Left lobe of liver (tissue), 2 donors: ENCODE measurements at places on chromosomes 7 and 10.

DNA sequence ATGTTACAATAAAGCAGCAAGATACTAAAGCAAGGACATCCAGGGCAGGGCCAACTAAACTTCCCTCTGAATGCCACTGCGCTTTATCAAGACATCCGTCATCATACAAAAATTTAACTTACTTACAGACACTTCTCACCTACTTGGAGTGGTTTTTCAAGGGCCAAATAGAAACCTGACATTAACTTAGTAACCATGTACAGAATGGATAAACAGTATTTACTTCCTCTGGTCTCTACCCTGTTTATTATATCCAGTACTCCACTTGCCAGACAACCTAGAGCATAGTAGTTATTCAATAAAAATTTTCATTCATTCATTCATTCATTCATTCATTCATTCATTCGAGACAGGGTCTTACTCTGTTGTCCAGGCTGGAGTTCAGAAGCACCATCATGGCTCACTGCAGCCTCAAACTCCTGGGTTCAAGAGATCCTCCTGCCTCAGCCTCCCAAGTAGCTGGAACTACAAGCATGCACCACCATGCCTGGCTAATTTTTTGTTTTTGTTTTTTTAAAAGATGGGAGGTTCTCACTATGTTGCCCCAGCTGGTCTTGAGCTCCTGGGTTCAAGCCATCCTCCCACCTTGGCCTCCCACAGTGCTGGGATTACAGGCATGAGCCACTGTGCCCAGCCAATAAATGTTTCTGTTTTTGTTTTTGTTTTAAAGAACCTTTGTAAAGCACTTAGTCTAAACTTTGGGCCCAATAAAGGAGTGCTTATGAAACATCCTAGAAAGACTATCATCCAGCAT lies 19.0 kb downstream of the SMURF1 start:
- DNase-seq = no peak

- DNase-seq = no peak
These were observed 155.5 kb upstream of the HPS1 start for GRCh38 chr10:98602224-98602623.

DNA sequence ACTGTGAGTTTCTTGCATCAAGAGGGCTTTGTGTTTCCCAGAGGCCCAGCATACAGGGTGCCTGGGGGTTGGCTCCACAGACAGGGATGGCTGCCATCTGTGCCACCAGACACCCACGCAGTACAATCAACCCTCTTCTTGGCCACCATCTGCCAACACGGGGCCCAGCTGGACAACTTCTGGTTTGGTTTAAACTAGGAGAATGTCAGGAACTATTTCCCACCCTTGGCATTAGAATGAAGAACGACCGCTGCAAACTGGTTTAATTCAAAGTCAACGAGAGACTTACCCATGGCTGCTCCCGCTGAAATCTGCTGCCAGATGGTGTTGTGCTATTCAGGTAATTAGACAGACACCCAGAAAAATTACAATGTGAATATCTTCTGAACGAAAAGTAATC lies 27.8 kb downstream of the NMT2 start:
- DNase-seq = no peak

GRCh38 chr10:8254350-8254749 lies 199.9 kb downstream of the GATA3 start:
- no peak for DNase-seq

- DNase-seq = no peak
These were observed 10.3 kb upstream of the AOC1 start for GRCh38 chr7:150842018-150842417.

GRCh38 chr7:7972128-7972527 lies 3.5 kb downstream of the GLCCI1 start:
- no peak for DNase-seq

DNA sequence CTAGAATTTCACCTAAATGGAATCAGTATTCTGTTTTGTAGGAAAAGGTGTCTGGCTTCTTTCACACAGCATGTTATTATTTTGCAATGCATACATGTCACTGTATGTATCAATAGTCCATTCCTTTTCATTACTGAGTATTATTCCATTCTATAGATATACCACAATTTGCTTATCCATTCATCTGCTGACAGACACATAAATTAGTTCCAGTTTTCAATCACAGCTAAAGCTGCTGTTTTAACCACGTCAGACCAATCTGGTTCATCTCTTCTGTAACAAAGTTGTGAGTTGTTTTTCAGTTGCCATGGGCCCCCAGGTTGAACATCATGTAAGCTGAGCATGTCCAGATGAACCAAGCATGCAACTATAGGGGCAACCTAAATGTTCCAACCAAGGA lies 282.1 kb upstream of the MKLN1 start:
- no peak for DNase-seq

DNA sequence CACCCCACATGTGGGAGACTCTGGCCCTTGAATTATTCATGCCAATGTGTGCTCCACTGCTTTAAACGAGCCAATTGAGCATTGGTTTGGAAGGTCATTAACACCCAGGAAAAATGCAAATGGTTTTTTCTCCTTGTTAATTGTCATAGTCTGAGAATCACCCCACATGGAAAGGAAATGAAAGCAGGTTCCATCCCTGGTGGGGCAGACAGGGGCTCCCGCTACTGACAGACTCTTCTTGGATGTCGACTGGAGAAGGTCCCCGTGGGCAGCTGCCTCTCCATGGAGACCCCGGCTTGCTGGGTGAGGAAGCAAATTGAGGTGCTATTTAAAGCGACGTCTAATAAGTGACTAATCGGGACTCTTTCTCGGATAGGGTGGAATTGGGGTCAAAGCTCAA lies 32.0 kb upstream of the EN2 start:
- no peak for DNase-seq

DNA sequence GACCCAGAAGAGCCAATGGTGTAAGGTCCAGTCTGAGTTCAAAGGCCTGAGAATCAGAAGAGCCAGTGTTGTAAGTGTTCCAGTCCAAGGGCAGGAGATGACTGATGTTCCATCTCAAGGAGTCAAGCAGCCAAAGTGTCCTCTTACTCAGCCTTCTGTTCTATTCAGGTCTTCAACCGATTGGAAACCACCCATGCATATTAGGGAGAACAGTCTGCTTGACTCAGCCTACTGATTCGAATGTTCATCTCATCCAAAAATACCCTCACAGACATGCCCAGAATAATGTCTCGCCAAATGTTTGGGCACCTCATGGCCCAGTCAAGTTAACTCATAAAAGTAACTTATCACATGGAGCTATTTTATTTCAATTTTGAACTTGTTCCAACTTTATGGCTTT lies 2.9 kb upstream of the WDFY4 start:
- no peak for DNase-seq

GRCh38 chr7:141976524-141977245 lies 3.1 kb upstream of the TAS2R38 start:
- no peak for DNase-seq

DNA sequence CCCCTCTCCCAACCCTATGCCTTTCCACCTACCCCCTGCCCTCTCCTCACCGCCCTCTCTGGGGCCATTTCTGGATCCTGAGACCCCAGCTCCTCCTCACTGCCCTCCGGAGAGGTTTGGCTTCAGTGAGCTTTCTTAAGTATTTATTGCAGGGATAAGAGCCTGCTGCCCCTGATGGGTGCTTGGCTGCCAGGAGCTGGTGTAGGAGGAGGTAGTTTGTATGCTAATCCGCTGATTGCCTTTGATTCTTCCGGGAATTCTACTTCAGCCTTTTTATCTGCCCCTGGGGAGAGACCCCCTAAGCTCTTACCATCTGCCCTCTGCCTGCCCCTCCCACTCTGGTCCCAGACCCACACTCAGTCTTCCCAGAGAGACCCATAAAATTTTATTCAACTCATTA lies 263.5 kb upstream of the PODXL start:
- DNase-seq = no peak

DNA sequence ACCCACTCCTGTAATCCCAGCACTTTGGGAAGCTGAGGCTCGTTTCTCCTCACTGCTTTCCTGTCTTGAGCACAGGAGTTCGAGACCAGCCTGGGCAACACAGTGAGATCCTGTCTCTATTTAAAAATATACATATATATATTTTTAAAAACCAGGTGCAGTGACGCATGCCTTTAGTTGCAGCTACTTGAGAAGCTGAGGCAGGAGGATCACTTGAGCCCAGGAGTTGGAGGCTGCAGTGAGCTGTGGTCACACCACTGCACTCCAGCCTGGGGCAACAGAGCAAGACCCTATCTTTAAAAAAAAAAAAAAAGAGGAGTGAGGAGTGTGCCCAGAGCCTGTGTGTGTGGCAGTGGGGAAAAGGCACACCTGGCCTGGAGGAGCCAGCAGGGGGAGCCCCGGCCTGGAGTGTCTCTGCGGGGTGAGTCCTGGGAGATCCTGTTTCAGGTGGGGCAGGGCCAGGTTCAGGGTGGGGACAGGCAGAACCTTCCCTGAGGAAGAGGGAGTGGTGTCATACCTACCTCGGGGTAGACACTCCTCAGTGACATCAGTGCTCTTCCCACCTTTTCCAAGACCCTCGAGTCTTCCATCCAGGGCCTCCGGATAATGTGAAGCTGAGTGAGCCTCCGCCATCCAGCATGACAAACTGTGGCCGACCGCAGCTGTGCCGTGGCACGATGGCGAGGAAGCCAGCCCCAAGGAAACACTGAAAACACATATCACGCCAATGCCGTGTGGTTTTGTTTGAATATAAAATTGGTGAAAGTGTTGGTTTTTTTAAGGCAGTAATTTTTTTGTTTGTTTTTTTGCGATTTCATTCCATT lies 9.0 kb upstream of the ARPC1B start:
- peak; percentile 68 for DNase-seq

DNA sequence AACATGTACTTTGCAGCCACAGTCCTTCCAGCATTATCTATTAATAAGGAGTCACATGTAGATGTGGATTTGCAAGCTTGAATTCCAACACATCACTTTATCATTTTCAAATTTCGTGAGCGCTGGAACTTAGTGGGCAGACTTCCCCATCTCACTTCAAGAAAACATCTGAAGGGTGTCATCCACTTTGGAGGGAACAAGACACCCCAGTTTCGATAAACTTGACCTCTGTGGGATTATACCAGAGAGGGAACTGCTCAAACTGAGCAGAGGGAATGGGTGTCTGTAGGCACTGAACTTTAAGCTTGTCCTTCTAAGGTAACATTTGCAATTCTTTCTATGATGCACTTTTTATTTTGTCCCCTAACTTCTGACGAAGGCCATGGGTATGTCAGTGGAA lies 27.5 kb downstream of the ADRB1 start:
- DNase-seq = no peak

DNA sequence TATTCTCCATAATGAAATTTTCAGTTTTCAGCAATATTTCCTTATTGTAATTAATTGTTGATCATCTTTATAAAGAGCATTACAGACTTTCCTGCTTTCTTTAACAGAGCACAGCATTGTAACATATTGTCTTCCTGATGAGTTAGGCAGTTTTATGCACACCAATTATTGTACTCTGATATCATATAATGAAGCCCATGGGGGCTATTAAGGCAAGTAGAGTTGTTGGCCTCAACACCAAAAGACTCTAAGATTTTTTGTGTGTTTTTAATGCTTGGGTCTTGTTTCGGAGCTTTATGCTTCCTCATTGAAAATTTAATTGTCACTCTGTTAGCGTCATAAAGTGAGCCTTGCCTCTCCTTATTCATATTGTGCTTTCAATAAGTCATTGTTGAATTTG lies 49.2 kb upstream of the ARID5B start:
- DNase-seq = no peak

DNA sequence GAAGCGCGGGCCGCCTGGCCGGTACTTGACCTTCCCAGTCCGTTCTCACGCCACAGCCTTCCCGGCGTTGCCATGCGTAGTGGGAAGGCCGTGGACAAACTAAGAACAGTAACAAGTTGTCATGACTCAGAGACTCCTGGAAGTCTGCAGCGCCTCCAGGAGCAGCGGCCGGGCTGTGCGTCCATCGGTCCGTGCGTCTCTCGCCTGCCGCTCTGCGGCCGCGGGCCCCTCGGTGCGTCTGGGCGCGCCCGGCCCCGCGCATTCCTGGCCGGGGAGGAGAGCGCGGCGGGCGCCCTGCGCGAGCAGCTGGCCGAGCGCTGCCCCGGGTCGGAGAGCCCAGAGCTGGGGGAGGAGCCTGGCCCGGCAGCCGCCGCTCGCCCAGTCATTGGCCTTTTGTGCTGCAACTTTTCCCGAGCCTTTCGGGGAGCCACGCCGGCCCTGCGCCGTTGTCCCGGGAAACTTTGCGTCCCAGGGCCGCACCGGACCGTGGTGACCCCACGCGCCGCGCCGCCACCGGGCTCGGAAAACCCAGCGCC lies 123.7 kb downstream of the TACC2 start:
- DNase-seq = peak; percentile 85

GRCh38 chr10:11515596-11516430 lies 95.6 kb downstream of the USP6NL start:
- DNase-seq = no peak

DNA sequence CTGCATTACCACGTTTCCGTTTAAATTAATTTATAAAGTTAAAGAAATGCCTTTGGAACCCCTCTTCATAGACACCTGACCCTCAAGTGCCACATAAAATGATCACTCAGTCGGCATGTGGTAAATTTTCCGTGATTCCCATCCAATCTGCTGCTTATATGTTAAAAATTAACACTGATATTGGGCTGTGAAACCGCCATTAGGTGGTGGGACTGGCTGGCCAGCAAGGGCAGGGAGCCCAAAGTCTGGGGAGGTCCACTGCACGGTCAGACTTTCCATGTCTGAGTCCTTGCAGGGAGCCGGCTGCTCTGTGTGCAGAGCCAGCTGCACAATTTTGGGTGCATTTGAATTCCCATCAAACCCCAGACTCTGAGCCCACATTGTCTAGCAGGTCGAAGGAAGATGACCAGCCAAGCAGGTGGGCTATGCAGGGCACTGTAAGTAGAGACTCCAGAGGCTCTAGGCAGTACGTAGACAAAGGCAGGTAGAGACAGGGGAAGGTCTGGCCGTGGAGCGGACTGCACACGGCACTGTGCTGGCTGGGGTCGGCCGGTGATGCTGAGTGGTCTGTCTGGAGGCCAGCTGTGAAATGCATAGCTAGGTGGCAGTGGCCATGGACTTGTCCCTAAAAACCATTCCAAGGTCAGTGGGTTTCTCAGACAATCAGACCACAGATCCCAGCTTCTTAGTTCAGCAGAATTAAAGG lies 122.9 kb downstream of the SH3PXD2A start:
- no peak for DNase-seq

GRCh38 chr10:31064348-31064747 lies 32.7 kb upstream of the ZNF438 start:
- no peak for DNase-seq

GRCh38 chr7:40058026-40058425 lies 76.4 kb downstream of the MPLKIP start:
- no peak for DNase-seq

DNA sequence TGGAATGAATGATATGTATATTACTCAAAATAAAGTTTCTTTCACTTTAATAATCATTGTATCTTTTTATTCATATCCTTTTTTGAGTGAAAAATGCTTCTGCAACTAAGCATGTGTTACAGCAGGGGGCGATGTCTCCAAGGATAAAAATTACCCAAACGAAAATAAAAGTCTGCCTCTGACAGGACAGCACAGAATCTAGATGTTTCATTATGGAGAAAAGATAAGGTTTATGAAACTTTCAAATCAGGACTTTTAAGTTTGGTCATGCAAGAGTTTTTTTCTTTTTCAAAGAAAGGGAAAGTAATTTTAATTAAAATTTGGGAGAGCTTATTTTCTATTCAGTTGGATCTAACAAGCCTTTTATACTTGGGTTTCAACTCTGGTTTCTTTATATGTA lies 48.4 kb downstream of the TES start:
- DNase-seq = no peak
